ENCODE measurements at places on chromosomes 6 and 20. TPM values are rescaled to one million over a fixed set of nuclear protein-coding genes. Genes with fewer than 3 reads are reported as not detected.

The RUNX2 gene
- total RNA-seq = 0.16 TPM

DNA sequence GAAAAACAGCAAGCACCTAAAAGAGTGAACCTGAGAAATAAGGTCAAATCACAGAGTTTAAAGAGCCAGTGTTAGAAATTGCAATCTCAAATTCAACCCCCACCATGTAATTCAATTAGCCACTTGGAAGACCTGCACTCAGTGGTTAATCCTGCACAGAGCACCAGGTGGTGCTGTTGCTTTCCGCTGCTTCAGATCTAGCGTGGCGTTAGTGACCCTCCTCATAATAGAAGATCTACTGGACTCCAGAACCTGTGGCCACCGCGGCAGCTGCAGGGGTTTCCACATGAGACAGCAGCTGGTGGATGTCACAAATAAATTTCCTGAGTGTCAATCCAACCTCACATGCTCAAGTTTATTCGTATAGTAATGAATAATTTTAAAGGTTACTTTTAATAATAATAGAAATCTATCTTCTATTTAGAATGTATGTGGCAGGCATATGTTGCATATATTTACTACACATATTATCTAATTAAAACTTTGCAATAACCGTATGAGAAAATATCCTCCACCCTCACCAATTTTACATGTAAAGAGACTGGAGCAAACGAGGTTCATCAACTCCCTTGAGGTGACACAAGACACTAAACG lies 84.4 kb downstream of the SYNE1 start:
- DNase-seq = no peak

DNA sequence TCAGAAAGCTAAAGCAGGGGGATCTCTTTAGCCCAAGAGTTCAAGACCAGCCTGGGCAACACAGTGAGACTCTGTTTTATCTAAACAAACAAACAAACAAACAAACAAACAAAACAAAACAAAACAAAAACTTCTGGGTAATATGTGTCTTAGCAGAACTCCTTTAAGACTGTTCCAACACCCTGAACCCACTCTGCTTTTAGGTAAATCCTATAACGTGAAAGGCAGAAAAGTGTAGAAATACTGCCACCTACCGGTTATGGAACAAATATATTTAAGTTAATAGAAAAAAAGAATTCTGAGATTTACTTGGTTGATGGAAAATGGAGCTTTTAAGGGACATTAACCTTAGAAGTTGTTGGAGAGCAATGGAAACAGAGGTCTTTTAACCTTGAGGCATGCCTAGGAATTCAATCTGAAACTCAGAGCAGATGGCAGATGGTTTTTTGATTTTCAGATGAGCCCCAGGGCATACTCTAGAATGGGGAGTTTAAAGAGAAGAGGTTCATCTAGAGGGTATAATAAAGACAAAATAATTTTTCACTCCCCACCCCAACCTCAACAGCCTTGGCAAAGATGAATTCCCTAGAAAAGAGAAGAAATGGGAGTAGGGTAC lies 38.5 kb downstream of the SOD2 start:
- DNase-seq = no peak

GRCh38 chr6:18045507-18045906 lies 58.1 kb upstream of the KIF13A start:
- DNase-seq = no peak

DNA sequence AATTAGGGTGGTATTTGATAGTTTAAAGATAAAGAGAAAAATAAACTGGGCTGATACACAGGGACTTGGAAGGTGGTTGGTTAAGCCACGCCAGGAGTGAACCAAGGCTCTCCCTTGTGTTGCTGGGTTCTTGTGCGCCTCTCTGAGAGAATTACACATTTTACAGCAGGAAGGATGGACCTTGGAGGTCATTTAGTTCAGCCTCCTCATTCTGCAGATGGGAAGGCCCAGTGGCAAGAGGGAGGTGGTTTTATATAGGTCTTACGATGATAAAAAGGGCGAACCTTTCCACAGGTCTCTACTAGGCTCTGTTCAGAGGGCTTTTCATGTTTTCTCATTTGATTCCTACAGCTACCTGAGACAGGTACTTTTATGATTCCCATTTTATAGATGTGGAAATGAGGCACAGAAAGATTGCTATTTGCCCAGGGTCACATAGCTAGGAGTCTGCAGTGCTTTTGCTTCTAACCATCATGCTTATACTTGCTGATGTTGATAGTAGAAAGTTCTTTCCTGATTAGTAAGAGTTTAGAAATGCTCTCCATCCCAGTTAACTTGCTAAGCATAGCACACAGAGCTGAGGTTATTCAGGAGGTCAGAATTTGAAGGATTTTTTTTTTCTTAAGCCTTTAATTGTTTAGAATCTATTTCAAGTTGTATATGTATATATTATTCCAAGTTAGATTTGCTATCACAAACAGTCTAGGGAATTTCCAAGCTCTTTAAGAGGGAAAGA lies 12.8 kb downstream of the HIVEP1 start:
- no peak for DNase-seq

DNA sequence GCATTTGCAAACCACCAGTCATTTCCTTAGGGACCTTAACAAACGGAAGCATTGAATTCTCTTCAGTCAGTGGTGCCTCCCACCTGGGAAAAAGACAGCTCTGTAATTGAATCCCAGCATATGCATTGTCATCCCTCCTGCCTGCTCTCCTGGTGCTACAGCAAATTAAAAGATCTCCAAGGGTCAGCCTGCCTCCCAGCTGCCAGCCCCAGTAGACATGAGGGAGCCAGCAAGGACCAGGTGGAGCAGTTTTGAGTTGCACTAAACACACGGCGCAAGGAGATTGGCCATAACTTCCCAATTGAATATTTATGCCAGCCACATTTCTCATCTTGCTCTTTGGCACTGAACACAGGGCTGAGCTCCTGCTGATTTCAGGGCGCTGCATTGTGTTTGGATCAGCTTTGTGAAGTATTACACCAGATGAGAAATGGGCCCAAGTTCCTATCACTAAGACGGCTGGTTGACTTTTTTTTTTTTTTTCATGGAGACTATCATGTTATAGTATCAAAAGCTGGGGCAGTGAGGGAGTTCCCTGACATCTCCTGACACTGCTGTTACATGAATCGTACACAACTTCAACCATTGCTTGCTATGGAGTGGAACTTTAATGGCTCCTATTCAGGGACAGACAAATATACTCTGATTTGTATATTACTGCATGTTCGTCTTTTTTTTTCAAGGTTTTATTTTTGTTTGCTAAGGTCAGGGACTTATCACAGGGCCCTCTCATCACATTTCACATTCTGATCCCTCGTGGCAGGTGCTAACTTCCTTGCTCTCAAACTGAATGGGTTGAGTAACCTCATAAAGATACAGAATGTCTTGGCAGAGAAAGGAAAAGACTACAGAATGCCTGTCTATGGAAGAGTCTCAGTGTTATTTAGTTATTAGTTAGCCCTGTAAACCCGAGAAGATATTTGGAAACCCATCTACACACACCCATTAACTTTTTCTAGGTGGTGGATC lies 191.1 kb downstream of the EYA4 start:
- no peak for DNase-seq

All from occipital lobe (tissue), 3 donors.